ENCODE measurements at places on chromosomes 2 and 18. TPM values are rescaled to one million over a fixed set of nuclear protein-coding genes. Genes with fewer than 3 reads are reported as not detected.

Gene SGPP2
- polyA plus RNA-seq, result 1.7 TPM

- DNase-seq, result no peak
Measured at GRCh38 chr2:71935262-71935848, 212.3 kb downstream of the CYP26B1 start.

Gene NYAP2
- 0.21 TPM for polyA plus RNA-seq

GRCh38 chr2:45904267-45904945 lies 252.9 kb downstream of the PRKCE start:
- DNase-seq, result peak; percentile 70
